ENCODE measurements at places on chromosomes 12 and 14.

- no peak for DNase-seq
- H3K27me3 ChIP-seq, result no peaks in the 10 kb centered on the region
- H3K27ac ChIP-seq, result no peak overlapping the region
- H3K4me3 ChIP-seq, result no peak overlapping the region
These were observed 194.6 kb downstream of the ERC1 start for GRCh38 chr12:1185460-1186182.

DNA sequence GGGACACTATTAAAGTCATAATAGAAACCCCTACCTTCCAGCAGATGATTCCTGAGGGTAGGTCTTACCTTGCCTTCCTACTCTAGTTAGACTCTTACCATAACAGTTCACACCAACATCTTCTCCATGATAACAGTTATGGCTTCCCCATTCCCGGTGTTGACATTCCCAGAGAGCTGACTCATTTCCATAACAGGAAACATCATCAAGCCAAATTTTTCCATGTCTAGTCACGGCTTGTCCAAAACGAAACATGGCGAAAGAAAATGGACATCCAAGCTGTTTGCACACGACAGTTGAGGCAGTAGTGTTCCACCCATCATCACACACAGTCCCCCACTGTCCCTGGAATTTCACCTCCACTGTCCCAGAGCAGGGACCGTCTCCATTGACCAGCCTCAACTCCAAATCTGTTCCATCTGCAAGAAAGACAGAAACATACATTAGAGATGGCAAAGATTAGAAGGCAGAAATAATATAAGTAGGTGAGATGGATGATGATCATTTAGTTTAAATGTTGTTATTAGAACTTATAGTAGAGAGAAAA is 10.6 kb downstream of the CD163L1 start:
- no peak overlapping the region for H3K4me3 ChIP-seq
- H3K4me1 ChIP-seq, result no peaks in the 10 kb centered on the region

GRCh38 chr12:78146365-78146772 is 315.7 kb downstream of the NAV3 start:
- H3K36me3 ChIP-seq, result no peaks in the 10 kb centered on the region
- H3K4me1 ChIP-seq, result no peaks in the 10 kb centered on the region
- H3K4me3 ChIP-seq, result no peak overlapping the region
- no peak for DNase-seq
- no peaks in the 10 kb centered on the region for H3K27me3 ChIP-seq
- no peak overlapping the region for H3K27ac ChIP-seq

- H3K4me3 ChIP-seq, result no peak overlapping the region
- H3K27ac ChIP-seq, result peak overlapping the region; percentile 92
- no peak for DNase-seq
- H3K27me3 ChIP-seq, result no peaks in the 10 kb centered on the region
- no peaks in the 10 kb centered on the region for H3K36me3 ChIP-seq
- peaks cover 65% of the 10 kb centered on the region for H3K4me1 ChIP-seq
These were observed 111.9 kb downstream of the FOXN3 start for GRCh38 chr14:89304972-89305703.

- no peaks in the 10 kb centered on the region for H3K4me1 ChIP-seq
- no peak for DNase-seq
- H3K36me3 ChIP-seq, result no peaks in the 10 kb centered on the region
- H3K4me3 ChIP-seq, result no peak overlapping the region
These were observed 34.9 kb downstream of the GPHB5 start for GRCh38 chr14:63283884-63284248.

- H3K27ac ChIP-seq, result no peak overlapping the region
- no peak for DNase-seq
- no peaks in the 10 kb centered on the region for H3K27me3 ChIP-seq
- peaks cover 31% of the 10 kb centered on the region for H3K4me1 ChIP-seq
- no peak overlapping the region for H3K4me3 ChIP-seq
- H3K36me3 ChIP-seq, result no peaks in the 10 kb centered on the region
These were observed 5.0 kb downstream of the GLI1 start for GRCh38 chr12:57464569-57464968.

- DNase-seq, result no peak
- H3K36me3 ChIP-seq, result peaks cover 36% of the 10 kb centered on the region
- H3K27me3 ChIP-seq, result no peaks in the 10 kb centered on the region
- no peaks in the 10 kb centered on the region for H3K4me1 ChIP-seq
- no peak overlapping the region for H3K27ac ChIP-seq
These were observed 23.3 kb downstream of the AHNAK2 start for GRCh38 chr14:104954746-104955395.

DNA sequence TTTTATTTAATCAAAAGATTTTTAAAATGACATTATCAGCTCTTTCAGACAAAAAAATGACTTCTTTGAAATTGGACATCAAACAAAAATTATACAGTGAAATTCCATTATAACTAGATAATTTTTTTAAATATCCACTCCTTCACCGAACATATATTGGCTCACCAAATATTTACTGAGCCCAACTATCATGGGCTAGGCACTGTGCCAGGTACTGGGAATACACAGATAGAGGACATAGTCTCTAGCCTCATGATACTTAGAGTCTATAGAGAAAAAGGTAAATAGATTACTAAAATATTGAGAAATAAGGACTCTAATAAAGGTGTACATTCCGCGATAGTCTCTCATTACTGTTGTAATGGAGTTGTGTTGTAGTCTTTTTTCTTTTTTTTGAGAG is 219.9 kb downstream of the SEC23A start:
- H3K36me3 ChIP-seq, result no peaks in the 10 kb centered on the region
- DNase-seq, result no peak
- no peaks in the 10 kb centered on the region for H3K4me1 ChIP-seq
- no peaks in the 10 kb centered on the region for H3K27me3 ChIP-seq
- no peak overlapping the region for H3K27ac ChIP-seq
- no peak overlapping the region for H3K4me3 ChIP-seq

- H3K27ac ChIP-seq, result no peak overlapping the region
- no peak for DNase-seq
These were observed 88.1 kb downstream of the EFCAB11 start for GRCh38 chr14:89866458-89866857.
